ENCODE measurements at places on chromosomes 12 and 14.
A peak's percentile ranks its signal among the peaks of the same experiment; 100 is the strongest.

GRCh38 chr12:21604245-21605101, at the start of gene GYS2:
GYS2 (minus strand) TSS chr12:21604847; CDS start chr12:21604592, 255 bp downstream.
- no peak for DNase-seq

- peak; percentile 22 for DNase-seq
Measured at GRCh38 chr12:84910549-84911241, 1.9 kb downstream of the SLC6A15 start.

DNA sequence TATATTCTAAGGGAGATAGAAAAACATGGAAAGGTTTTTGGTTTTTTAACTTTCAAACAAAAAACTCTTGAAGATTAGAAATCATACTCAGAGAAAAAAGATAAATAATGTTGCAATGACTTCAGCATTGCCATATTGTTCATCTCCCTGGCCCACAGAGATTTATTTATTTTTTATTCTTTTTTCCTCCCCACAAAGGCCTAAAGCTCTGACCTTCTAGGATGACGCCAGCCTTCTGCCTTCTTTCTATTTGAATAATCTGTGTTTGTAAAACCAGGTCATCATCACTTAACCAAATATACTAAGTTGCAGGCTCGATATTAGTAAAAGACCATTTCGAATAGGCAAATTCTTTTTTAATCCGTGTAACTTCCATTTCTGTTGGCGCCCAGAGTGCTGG, 4.4 kb upstream of the DCP1B start:
- peak; percentile 33 for DNase-seq

DNA sequence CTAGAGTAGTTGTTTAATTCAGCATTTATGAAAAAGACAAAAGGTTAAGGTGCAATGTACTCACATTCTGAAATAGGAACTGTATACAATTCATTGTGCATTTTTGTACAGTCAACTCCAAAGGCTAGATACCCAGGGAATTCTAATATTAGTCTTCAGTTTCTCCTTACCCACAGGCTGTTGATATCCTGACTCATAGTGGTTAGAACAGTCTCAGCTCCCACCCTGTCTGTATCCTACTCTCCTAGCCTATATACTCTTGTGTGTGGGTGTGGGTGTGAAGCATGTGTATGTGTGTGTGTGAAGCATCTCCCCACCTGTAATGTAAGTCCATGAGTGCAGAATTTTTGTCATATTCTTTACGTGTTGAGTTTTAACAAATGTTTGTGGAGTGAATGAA, 229.5 kb downstream of the NAV3 start:
- peak; percentile 74 for DNase-seq

DNA sequence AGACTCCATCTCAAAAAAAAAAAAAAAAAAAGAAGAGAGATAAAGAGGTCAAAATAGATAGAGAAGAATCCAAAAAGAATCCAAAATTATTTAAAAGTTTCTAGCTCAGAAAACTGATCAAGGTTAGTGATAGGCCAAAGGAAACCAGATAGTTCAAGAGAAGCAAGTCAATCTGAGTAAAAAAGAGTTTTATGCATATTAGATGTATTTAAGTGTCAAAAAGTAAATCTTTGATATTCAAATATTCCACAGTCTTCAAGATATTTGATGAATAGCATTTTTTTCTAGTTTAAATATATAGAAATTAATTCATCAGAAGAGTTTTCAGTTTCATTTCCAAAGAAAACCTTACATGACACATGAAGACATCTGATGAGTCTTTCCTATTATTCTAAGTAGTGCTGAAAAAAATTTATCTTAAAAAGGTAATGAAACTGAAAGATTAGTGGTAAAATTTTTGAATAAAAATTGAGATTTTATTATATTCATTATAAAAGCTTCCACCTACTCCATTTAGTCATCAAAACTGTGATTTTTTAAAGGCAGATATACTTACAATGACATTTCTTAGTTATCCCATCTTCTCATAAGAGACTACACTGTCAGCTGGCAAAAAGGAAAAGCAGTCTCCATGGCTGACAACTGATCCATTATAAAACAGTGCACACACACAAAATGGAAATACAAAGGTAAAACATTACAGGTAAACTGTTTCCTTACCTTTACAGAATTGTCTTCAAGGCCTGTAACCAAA, 68.6 kb downstream of the RPS6KA5 start:
- DNase-seq = no peak

- DNase-seq = peak; percentile 16
Measured at GRCh38 chr14:55332654-55333570, 61.7 kb downstream of the FBXO34 start.

DNA sequence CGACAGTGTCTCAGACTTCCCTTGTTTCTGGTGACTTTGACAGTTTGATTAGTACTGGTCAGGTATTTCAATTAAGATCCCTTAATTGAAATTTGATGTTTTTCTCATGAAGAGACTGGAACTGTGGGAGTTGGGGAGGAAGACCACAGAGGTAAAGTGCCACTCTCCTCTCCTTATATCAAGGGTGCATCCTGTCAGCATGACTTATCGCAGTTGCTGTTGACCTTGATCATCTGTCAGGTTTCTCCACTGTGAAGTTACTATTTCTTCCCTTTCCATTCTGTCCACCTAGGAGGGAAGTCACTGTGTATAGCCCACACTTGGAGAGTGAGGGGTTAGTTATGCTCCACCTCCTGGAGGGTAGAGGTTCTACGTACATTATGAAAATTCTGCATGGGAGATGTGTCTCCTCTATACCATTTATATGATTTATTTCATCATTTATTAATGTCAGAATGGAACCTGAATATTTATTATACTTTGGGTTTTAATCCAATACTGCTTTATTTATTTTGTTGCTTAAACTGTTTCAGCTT, 40.3 kb upstream of the SMOC1 start:
- DNase-seq = no peak

GRCh38 chr12:106747973-106748436, 26.5 kb upstream of the RIC8B start:
- DNase-seq = no peak

- no peak for DNase-seq
Measured at GRCh38 chr12:1534748-1535147, 59.6 kb downstream of the FBXL14 start.

DNA sequence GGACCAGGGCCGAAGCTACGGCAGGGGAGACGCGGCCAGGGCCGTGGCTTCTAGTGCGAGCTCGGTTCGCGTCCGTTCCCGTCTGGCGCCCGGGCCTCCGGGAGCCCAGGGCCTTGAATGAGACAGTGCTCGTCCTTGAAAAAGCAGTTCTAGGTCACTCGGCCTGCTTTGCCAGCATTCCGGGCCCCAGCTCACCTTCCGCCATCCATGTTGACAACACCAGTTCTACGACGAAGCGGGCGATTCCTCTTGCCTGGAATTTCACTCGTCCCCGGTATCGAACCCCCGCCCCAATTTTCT, 4.5 kb downstream of the OR10AD1 start:
- DNase-seq = no peak

DNA sequence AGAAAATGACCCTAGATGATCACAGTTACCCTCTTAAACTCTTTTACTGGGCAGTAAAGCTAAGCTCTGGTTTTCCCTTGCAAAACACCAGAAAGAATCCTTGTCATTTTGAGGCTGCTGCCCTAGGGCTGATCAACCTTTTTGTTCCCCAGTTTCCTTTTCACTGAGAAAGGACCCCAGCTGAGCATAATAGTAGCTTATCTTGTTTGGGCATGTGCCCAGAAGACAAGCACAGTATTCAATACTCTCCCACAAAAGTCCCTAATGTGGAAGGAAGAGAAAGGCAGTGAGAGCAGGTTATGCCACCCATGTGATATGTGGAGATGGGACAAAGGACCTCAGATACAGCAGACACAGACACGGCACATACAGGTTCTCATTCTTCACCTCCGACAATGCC, 332.6 kb upstream of the TMPO start:
- no peak for DNase-seq

All from astrocyte (in vitro differentiated cells and primary cell).